Activated CD4-positive, alpha-beta T cell treated with anti-CD3 and anti-CD28 coated beads, Interleukin-2, amount 10 ng/mL, durations not matched to agents 24 days and 14 days (primary cell): ENCODE measurements at places on chromosomes 11 and 22. TPM values are rescaled to one million over a fixed set of nuclear protein-coding genes. Genes with fewer than 3 reads are reported as not detected.
A peak's percentile ranks its signal among the peaks of the same experiment; 100 is the strongest.

DNA sequence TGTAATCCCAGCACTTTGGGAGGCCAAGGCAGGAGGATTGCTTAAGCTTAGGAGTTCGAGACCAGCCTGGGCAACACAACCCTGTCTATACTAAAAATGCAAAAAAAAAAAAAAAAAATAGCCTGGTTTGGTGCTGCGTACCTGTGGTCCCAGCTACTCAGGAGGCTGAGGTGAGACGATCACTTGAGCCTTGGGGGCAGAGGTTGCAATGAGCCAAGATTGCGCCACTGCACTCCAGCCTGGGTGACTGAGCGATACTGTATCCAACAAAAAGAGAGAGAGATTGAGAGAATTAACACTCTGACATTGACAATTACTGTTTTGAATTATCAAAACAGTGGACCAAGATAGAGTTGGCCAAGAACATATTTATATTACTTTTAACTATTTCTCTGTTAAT, 53.7 kb downstream of the SIK2 start:
- no peaks in the 10 kb centered on the region for H3K36me3 ChIP-seq
- H3K27ac ChIP-seq = no peak overlapping the region
- no peak for DNase-seq
- H3K4me3 ChIP-seq = no peak overlapping the region
- no peaks in the 10 kb centered on the region for H3K27me3 ChIP-seq
- H3K4me1 ChIP-seq = peaks cover 2% of the 10 kb centered on the region

DNA sequence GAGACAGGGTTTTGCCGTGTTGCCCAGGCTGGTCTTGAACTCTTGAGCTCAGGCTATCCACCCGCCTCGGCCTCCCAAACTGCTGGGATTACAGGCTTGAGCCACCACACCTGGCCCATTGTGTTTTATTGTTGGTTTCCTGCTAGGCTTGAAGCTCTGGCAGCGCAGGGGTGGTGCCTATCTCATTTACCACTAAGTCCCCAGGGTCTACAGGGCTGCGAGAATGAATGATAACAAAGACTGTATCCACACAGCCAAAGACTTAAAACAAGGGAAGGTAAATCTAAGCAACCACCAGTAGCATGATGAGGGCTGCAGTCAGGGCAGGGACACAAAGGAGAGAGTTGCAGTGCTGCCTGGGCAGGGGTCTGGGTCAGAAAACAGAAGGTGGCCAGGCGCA, 37.3 kb upstream of the XBP1 start:
- no peak overlapping the region for H3K27ac ChIP-seq
- H3K4me3 ChIP-seq = no peak overlapping the region
- H3K27me3 ChIP-seq = no peaks in the 10 kb centered on the region
- peaks cover 10% of the 10 kb centered on the region for H3K36me3 ChIP-seq

GRCh38 chr11:38176686-38177322, 1578.8 kb upstream of the RAG2 start:
- no peak overlapping the region for H3K4me3 ChIP-seq
- no peaks in the 10 kb centered on the region for H3K27me3 ChIP-seq
- no peak overlapping the region for H3K27ac ChIP-seq
- no peaks in the 10 kb centered on the region for H3K36me3 ChIP-seq
- no peaks in the 10 kb centered on the region for H3K4me1 ChIP-seq

- no peak overlapping the region for H3K27ac ChIP-seq
- no peak for DNase-seq
- no peak overlapping the region for H3K4me3 ChIP-seq
- H3K36me3 ChIP-seq = no peaks in the 10 kb centered on the region
- H3K4me1 ChIP-seq = no peaks in the 10 kb centered on the region
Observed at GRCh38 chr11:57095417-57095816, 86.3 kb upstream of the LRRC55 start.

The SLC25A18 gene
- total RNA-seq = not detected in 2 replicates

The CFAP300 gene
- total RNA-seq = not detected in 2 replicates

The TYMP gene
- total RNA-seq = 62.1 and 63.0 TPM in 2 replicates

- peaks cover 27% of the 10 kb centered on the region for H3K36me3 ChIP-seq
- peak overlapping the region; percentile 37 for H3K27ac ChIP-seq
- H3K4me3 ChIP-seq = no peak overlapping the region
- no peaks in the 10 kb centered on the region for H3K27me3 ChIP-seq
- DNase-seq = no peak
Observed at GRCh38 chr11:65204143-65204542, 22.4 kb downstream of the CAPN1 start.

The LRRC32 gene
- 6.6 and 8.6 TPM in 2 replicates for total RNA-seq

The MPEG1 gene
- total RNA-seq = not detected in 2 replicates

The P2RX6 gene
- total RNA-seq = not detected in 2 replicates
